ENCODE measurements at places on chromosomes 7 and 10.

- no peak for DNase-seq
Observed at GRCh38 chr10:3141351-3142005, 31.1 kb downstream of the PITRM1 start.

DNA sequence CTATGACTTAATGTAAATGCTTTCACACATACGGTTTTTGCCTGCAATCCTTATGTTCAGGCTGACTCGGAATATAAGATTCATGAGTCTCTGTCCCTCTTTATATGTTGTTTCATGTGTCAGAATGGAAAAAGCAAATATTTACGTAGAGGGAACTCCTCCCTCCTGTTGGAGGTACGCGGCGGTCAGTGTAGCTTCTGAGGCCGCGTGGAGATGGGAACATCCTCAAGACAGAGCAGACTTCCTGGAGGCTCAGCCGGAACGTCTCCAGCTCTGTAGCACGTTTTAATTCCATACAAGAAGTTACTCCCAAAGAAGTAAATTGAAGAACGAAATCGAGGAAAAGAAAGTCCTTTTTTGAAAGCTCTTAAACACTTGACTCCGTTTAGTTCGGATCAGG lies 248.3 kb downstream of the EBF3 start:
- DNase-seq = no peak

DNA sequence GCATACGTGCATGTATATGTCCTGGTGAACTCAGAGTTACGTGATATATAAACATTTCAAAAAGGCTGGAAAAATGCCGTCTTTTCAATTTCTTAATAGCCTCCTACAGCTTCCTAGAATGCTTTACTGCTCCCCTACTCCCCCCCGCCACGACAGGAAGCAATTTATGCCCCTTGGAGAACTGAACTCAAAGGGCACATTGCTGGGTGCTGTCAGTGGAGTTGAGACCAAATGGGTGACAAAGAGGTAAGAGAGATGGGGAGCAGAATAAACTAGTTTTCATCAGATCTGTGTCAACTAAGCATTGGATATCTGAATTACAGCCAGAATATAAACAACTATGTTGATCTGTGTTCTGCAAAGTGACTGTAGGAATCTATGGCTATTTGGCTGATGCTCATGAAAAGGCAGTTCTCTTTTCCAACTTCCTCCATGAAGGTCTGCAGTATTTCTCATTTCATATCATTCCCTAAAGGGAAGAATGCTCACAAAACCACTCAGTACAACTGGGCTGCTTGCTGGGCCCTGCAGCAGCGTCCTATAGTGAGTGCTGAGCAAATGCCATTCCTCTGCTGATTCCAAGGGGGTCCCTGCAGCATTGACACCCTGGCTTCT lies 171.3 kb upstream of the HPS1 start:
- no peak for DNase-seq

DNA sequence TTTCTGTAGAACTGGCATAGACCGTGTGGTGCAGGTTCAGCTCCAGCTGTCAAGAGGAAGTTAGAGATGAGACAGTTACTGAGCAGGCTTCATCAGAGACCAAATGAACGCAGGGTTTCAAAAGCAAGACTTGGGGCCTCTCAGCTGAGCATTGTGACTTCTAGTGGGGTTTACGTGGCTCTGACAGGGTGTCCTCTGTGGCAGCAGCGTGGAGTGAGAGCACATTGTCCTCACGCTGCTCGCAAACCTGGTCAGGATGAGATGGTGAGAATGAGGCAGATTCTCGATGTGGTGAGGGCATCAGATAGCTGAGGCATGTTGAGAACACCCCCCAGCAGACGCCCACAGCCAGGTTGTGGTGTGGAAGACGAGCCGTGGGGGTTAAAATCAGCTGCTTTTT lies 126.0 kb downstream of the DNAJB6 start:
- no peak for DNase-seq

DNA sequence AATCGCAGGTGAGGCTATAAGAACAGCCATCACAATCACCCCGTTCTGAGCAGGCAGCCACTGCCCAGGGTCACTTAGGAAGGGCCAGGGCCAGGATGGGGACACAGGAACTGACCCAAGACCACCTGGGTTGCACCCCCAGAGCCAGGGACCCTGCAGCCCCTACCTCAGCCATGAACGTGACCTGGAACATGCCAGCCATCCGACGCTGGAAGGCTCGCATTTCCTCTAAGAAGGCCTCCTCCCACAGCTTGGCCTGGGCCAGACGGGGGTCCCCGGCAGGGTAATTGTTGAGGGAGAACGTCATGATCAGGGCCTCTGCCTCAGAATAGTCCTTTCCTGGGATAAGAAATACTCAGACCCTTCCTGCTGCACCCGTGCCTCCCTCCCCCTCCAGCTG lies 5.0 kb downstream of the NPC1L1 start:
- no peak for DNase-seq

- no peak for DNase-seq
Observed at GRCh38 chr10:86671985-86672710, 3.8 kb downstream of the LDB3 start.

DNA sequence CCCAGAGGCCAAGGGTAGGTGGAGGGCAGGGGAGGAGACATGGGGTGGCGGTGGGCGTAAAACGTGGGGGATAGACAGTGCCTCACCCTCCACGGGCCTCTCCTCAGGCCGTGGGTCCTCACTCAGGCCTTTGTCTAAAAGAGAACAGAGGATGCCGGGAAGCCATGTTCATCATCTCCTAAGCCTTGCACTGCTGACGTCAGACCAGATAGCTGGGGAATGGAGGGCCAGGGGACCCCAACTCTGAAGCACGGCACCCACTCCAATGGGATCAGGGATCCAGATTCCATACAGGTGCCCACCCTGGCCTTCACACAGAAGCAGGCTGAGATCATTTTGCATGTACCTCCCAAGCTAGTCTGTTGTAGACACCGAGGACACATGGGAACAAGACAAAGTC lies 83.4 kb upstream of the TMEM248 start:
- DNase-seq = no peak

GRCh38 chr7:157412021-157412443 lies 75.2 kb downstream of the DNAJB6 start:
- DNase-seq = peak; percentile 90

DNA sequence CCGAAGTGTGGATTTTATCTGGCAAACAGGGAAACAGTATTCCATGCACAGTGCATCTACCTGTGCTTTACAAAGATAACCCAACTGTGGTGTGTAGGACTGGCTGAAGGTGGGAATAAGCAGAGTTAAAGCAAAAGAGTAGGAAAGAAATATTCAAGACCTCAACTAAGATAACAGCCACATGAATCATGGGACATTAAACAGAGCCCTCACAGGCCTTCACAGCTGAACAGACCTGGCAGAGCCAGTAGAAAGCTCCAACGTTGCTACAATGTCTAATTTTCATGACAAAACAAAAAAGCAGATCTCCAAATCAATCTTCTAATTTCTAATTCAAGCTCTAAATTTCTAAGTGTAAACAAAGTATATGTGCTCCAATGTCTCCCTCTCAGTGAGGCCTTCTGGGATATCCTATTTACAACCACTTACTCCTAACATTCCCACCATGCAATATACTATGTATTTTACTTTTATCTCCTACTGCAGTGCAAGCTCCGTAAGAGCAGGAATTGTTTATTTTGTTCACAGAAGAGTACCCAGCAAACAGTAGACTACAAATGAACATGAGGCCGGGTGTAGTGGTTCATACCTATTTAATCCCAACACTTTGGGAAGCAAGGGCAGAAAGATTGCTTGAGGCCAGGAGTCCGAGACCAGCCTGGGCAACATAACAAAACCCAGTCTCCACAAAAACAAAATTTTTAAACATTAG lies 63.5 kb downstream of the UBE2H start:
- DNase-seq = no peak

GRCh38 chr10:80165173-80165572 lies 32.6 kb downstream of the PLAC9 start:
- DNase-seq = peak; percentile 67

DNA sequence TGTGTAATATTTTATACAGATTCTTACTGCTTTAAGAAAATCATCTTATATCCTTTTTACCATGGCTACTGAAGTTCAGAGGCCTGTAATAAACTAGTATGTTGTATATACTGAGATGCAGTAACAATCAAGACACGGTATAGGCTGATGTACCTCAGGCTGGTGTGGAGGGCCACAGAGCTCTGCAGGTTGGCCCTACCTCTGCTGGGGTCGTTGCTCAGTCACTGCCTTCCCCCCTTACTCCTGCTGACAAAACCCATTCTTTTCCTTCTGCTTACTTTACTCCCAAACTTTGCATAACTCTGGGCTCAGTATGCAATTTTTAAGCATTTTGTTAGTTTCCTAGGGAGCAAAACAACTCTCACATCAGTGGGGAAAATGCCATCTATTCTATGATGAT lies 200.1 kb upstream of the FOXP2 start:
- no peak for DNase-seq

DNA sequence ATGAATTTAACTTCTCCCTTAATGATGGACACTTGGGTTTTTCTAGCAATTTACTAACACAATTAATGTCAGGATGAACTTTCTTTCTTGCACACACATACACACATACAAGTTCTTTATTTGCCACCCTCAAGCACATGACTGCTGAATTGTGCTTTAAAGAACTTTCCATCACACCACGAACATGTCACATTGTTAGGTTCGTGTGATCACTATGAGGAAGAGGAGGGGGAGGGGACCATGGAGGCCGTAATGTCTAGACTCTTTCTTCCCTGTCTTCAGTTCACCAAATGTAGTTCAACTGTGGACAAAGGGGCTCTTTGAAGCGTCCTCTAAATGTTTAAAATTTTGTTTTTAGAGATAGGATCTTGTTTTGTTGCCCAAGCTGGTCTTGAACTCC lies 31.0 kb downstream of the NUP42 start:
- DNase-seq = no peak

DNA sequence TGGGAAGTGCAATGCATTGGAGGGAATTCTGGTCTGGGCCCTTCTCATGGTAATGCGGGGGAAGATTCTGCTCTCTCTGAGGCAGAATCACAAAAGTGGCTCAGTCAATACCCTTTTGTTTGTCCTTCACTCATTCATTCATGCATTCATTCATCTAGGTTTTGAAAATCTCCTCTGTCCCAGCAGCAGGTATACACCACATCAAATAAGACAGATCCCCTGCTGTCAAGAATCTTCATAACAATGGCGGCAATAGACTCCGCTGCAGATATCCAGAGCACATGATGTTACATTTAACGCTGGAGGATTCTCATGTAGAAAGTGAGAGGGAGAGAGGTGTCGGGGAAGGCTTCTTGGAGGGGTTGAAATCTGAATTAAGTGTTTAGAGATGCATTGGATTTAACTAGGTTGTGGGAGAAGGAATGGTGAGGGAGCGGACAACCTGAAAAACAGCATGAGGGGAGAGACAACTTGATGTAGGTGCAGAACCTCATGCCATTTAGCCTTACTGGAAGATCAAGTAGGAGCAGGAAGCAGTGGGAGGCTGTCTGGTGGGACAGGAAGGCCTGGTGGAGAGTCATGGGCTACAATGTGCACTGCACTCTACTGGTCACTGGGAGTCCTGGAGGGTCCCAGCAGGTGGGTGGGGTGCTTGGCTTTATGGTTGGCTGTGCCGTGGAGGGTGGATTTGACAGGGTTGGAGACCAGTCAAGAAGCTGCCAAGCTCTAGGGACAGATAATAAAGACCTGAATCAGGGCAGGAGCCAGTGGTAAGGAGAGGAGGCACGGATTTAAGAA lies 5.2 kb upstream of the FAM180A start:
- no peak for DNase-seq

- DNase-seq = no peak
Observed at GRCh38 chr7:77473229-77474005, 57.3 kb upstream of the GSAP start.

DNA sequence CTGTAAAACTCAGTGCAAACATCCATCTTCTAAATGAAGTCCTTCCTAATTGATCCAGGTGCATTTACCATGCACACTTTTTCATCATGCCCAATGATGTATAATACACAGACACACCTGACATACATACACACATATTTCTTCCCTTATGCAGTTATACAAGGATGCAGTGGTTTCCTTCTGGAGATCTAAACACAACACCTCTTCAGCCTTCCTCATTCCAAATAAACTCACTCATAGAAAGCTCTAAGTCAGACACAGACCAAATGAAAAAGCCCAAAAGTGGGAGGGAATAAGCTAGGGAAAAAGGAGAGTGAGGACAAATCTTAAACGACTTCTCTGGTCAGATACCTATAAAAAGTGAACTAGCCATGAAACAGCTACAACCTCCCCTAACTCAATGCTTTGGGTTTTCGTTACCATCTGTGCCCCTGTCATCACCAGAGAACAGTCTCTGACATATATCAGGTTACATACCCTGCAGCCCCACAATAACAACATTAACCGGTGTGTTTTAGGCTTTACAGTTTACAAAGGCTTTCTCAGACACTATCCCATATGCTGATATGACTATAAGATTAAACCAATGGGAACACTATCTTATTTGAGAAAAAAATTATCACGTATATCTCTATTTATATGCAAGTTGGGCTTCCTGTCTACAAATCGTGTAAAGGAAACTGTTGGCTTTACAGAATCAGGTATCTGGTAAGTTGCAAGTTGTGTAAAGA lies 675.2 kb downstream of the PHTF2 start:
- peak; percentile 5 for DNase-seq

DNA sequence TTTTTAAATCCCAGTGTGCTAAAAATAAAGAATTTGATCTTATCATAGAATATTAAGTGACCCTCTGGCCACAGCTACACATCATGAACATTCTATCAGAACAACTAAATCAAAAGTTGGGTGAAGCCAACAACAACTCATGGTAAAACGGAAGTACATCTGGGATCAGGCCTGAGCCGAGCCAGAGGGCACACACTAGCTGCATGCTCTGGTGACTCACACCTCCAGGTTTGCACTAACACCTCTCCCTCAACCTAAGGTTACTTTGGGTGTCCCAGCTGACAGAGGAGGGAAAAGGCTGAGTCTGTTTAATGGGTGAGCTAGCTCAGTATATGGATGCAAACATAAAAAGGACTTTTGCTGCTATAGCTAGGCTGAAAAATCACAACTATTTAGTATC lies 281.6 kb downstream of the HGF start:
- no peak for DNase-seq

DNA sequence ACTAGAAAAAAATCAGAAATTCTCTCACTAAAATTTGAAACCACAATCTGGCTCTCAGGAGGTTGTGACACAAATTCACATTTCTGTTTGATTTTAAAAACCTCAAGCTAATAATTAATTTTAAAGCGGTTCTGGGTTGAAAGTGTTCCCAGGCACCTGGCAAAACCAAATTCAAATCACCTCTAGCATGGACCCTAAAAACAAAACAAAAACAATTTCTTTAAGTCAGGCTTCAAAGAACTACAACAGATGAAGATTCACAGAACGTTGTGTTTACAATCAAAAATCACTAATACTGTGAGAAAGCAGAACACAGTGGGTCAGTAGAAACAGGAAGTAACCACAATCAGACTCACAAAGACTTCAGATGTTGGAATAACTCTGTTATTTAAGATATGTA lies 7.2 kb upstream of the RELN start:
- no peak for DNase-seq
